Sigmoid colon (tissue), 7 donors: ENCODE measurements at places on chromosomes 11 and 22. TPM values are rescaled to one million over a fixed set of nuclear protein-coding genes. Genes with fewer than 3 reads are reported as not detected.

The PLCB3 gene
- polyA plus RNA-seq, result 23.4 TPM

The CD82 gene
- polyA plus RNA-seq, result 6.0 TPM

The CARD18 gene
- polyA plus RNA-seq, result not detected

The MRGPRX4 gene
- not detected for polyA plus RNA-seq

The LRRC74B gene
- polyA plus RNA-seq, result under 0.01 TPM

DNA sequence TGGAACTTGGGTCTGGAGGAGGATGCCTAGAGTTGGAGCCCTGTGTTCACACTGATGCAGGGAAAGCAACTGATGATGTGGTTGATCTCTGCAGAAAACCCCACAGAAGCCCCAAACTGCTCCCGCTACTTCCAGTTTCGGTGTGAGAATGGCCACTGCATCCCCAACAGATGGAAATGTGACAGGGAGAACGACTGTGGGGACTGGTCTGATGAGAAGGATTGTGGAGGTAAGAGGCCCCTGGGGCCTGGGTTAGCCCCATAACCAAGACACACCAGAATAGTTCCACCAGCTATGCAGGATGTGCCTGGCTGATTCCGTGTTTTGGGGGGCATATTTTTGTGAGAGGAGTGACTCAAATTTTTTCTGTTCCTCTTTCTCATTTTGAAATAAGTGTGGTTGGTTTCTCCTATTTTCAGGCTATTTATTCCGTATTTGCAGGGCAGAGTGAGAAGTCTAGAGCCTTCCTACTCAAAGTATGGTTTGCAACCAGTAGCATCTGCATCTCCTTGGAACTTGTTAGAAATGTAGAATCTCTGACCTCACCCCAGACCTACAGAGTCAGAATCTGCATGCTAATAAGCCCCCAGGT lies 137.3 kb upstream of the SORL1-AS1 start:
- no peak overlapping the region for H3K4me3 ChIP-seq
- H3K36me3 ChIP-seq, result peaks cover 23% of the 10 kb centered on the region
- H3K4me1 ChIP-seq, result peaks cover 6% of the 10 kb centered on the region
- H3K27ac ChIP-seq, result no peak overlapping the region
- no peak for DNase-seq

- no peaks in the 10 kb centered on the region for H3K27me3 ChIP-seq
- H3K27ac ChIP-seq, result no peak overlapping the region
- no peak for DNase-seq
- no peaks in the 10 kb centered on the region for H3K36me3 ChIP-seq
Observed at GRCh38 chr11:27871056-27871455, 170.8 kb upstream of the BDNF start.

GRCh38 chr11:6474413-6474792 lies 662 bp upstream of the TRIM3 start:
- no peak for DNase-seq
- no peaks in the 10 kb centered on the region for H3K27me3 ChIP-seq
- peaks cover 22% of the 10 kb centered on the region for H3K4me1 ChIP-seq
- peaks cover 20% of the 10 kb centered on the region for H3K36me3 ChIP-seq
- H3K27ac ChIP-seq, result peak overlapping the region; percentile 97

GRCh38 chr11:10355257-10355661 lies 50.4 kb downstream of the ADM start:
- no peaks in the 10 kb centered on the region for H3K4me1 ChIP-seq
- no peak overlapping the region for H3K27ac ChIP-seq

GRCh38 chr11:113444502-113445123 lies 30.6 kb downstream of the DRD2 start:
- H3K27me3 ChIP-seq, result no peaks in the 10 kb centered on the region
- H3K27ac ChIP-seq, result no peak overlapping the region
- H3K4me3 ChIP-seq, result no peak overlapping the region
- no peak for DNase-seq
- no peaks in the 10 kb centered on the region for H3K36me3 ChIP-seq
- H3K4me1 ChIP-seq, result peaks cover 29% of the 10 kb centered on the region

DNA sequence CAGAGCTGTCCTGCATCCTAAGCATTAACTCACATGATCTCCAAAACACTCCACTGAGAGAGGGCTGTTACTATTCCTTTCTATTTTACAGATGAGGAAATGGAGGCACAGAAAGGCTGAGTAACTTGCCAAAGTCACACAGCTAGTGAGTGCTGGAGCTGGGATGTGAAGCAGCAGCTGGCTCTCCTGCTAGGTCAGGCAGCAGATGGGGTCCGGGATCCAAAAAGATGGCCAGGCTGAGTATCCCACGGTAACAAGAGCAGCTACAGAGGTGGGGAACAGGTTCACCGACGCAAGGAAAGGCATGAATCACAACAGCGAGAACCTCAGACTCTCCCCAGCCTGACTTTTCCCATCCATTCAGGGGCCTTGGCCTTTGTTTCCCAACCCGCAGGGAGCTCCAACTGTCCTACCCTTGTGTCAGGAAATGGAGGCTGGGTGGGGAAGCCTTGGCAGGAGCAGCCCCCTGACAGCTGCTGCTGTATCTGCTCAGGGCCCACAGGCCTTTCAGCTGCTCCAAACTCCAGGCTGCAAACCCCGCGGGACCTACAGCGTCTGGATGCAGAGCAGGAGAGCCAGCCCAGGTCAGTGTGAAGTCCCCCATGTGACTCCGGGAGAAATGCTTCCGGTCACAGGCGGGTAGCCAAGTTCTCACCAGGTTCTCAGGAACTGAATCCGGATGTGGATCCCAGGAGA lies 29.5 kb downstream of the DKK3 start:
- H3K36me3 ChIP-seq, result no peaks in the 10 kb centered on the region
- H3K4me1 ChIP-seq, result no peaks in the 10 kb centered on the region
- no peaks in the 10 kb centered on the region for H3K27me3 ChIP-seq
- H3K4me3 ChIP-seq, result no peak overlapping the region

- no peak overlapping the region for H3K27ac ChIP-seq
- H3K4me3 ChIP-seq, result no peak overlapping the region
- no peak for DNase-seq
- H3K4me1 ChIP-seq, result peaks cover 40% of the 10 kb centered on the region
- no peaks in the 10 kb centered on the region for H3K27me3 ChIP-seq
Observed at GRCh38 chr11:45082744-45083543, 63.5 kb upstream of the PRDM11 start.

DNA sequence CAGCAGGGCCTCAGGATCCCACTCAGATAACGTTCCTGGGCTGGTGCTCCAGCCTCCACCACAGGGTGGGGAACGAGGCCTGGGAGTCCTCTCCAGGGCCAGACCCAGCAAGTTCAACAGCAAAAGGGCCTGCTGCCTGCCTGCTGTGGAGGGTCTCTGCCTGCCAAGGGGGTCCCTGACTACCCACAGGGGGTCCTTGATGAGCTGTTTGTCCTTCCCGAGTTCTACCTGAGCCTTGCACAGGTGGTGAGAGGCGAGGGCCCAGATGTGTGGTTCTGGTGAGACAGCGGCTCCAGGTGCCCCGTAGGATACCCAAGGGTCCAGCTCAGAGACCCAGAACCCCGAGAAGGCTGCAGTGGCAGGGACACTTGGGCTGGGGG lies 4.4 kb downstream of the DUSP8 start:
- no peaks in the 10 kb centered on the region for H3K36me3 ChIP-seq
- H3K27ac ChIP-seq, result peak overlapping the region; percentile 99
- no peaks in the 10 kb centered on the region for H3K27me3 ChIP-seq
- no peak overlapping the region for H3K4me3 ChIP-seq
- DNase-seq, result no peak

DNA sequence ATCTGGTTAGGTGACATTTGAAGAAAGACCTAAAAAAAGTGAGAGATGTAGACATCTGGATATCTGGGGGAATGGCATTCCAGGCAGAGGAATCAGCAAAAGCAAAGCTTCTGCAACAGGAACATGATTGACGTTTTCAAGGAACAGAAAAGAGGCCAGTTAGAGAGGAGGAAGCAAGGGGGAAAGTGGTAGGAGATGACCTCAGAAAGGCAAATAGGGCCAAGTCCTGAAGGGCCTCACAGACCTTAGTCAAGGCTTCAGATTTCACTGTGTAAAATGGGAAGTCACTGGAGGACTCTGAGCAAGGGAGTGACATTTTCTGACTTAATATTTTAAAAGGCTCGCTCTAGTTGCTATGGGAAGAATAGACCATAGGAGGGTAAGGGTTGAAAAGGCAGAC lies 9.7 kb downstream of the DEUP1 start:
- DNase-seq, result no peak
- no peak overlapping the region for H3K27ac ChIP-seq
- H3K27me3 ChIP-seq, result no peaks in the 10 kb centered on the region
- no peaks in the 10 kb centered on the region for H3K36me3 ChIP-seq
- H3K4me1 ChIP-seq, result no peaks in the 10 kb centered on the region

- no peak overlapping the region for H3K27ac ChIP-seq
- no peaks in the 10 kb centered on the region for H3K4me1 ChIP-seq
- peaks cover 48% of the 10 kb centered on the region for H3K36me3 ChIP-seq
- DNase-seq, result no peak
- no peak overlapping the region for H3K4me3 ChIP-seq
Observed at GRCh38 chr22:31821572-31821971, 67.8 kb downstream of the DEPDC5 start.

DNA sequence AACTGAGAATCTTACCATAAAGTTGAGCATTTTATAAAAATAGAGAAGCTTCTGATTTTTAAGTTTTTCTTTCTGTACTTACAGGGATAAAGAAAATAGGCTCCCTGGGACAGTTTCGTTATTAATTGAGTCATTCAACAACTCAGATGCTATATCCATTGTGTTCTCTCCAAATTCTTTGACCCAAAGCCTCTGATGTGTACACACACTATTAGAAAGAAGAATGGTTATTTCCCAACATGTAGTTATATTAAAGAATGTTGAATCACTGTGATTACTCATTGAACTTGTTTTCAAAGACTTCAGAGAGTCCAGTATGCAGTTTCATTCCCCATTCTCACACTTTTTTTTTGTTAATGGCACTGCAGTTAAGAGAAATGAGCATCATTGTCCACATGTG lies 734.3 kb upstream of the ARHGAP42 start:
- no peak overlapping the region for H3K4me3 ChIP-seq
- H3K27ac ChIP-seq, result no peak overlapping the region
- no peaks in the 10 kb centered on the region for H3K4me1 ChIP-seq
- DNase-seq, result no peak
- no peaks in the 10 kb centered on the region for H3K36me3 ChIP-seq

DNA sequence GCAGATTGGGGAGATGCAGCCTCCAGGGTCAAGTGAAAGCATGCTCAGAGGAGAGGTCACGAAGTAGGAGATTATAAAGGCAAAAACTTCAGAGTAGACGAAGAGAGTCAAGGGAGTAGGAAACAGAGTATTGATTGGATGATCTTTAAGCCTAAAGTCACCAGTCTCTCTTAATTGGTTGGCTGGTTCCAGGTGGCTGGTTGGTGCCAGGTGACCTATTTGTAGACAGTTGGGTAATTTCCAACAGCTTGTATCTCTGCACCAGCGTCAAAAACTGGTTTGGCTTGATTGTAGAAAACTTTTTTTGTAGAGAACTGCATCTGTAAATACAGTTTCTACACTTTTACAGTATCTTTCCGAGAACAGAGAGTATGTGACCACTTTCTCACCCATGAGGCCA lies 75.7 kb upstream of the CCDC90B start:
- no peaks in the 10 kb centered on the region for H3K27me3 ChIP-seq
- H3K4me1 ChIP-seq, result no peaks in the 10 kb centered on the region
- no peak overlapping the region for H3K4me3 ChIP-seq
- no peak overlapping the region for H3K27ac ChIP-seq
- no peaks in the 10 kb centered on the region for H3K36me3 ChIP-seq

DNA sequence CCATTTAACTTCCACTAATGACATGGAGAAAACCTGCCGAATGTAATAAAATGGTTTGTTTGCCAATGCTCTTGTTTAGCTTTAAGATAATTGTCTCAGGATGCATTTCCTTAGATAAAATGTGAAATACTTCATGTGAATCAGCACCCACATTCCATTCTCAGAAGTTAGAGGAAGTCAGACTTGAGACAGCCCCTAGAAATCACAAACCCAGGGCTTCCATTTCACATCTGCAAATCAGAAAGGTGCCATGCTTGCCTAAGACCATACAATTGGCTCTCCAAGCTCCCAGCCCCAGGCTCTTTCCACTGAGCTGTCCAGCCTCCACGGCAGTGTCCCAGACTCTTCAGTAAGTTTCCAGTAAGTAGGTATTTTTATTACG lies 35.6 kb upstream of the ADORA2A start:
- H3K4me1 ChIP-seq, result peaks cover 24% of the 10 kb centered on the region
- H3K36me3 ChIP-seq, result peaks cover 5% of the 10 kb centered on the region
- no peaks in the 10 kb centered on the region for H3K27me3 ChIP-seq
- no peak overlapping the region for H3K4me3 ChIP-seq

GRCh38 chr11:44555031-44555800 lies 10.2 kb upstream of the CD82 start:
- peaks cover 12% of the 10 kb centered on the region for H3K4me1 ChIP-seq
- no peak for DNase-seq
- no peaks in the 10 kb centered on the region for H3K36me3 ChIP-seq
- H3K27ac ChIP-seq, result no peak overlapping the region

DNA sequence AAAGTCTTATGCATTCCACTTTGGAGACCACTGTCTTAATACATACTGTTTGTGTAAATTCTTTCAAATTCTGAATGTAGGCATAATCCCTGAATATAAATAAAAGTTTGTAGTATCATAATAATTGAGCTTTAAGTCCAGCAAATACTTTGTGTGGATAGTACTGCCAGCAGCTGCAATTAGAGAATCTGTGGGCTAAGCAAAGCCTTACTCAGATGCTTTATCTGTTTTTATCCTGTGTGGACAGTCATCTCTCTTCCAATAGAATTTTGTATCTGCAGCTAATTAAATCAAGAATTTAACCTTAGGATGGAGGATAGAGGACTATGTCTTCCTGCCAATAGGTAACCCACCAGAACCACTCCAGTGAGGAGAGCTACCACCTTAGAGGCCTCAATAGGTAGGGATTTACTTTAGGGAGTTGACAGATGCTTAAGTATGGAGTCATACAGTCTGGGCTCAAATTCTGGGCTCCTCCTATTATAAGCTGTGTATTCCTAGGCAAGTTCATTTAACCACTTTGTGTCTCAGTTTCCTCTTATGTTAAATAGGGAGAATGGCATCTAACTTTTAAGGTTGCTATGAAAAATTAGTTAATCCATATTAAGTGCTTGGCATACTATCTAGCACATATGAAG lies 71.1 kb downstream of the STIM1 start:
- no peak overlapping the region for H3K27ac ChIP-seq
- DNase-seq, result no peak
- H3K36me3 ChIP-seq, result no peaks in the 10 kb centered on the region
- peaks cover 25% of the 10 kb centered on the region for H3K4me1 ChIP-seq
- H3K4me3 ChIP-seq, result no peak overlapping the region

- no peak overlapping the region for H3K4me3 ChIP-seq
- H3K36me3 ChIP-seq, result no peaks in the 10 kb centered on the region
- H3K4me1 ChIP-seq, result peaks cover 18% of the 10 kb centered on the region
- no peak for DNase-seq
Observed at GRCh38 chr11:120501440-120501839, 10.1 kb upstream of the GRIK4 start.
